ENCODE measurements at places on chromosomes 6 and 20. TPM values are rescaled to one million over a fixed set of nuclear protein-coding genes. Genes with fewer than 3 reads are reported as not detected.

Gene MARCKS
- 83.1 TPM for total RNA-seq

Gene GJA10
- total RNA-seq: not detected

Gene TP53TG5
- not detected for total RNA-seq

Gene GSTA3
- total RNA-seq: not detected

Gene FAM184A
- 1.9 TPM for total RNA-seq

Gene EYA2
- 0.43 TPM for total RNA-seq

Gene ZNF76
- total RNA-seq: 60.9 TPM

Gene FRK
- total RNA-seq: 1.1 TPM

Gene MAP7
- 3.1 TPM for total RNA-seq

Gene ZFP57
- not detected for total RNA-seq

Gene PLA2G7
- 34.0 TPM for total RNA-seq

Gene SFTA2
- not detected for total RNA-seq

Gene SIM1
- not detected for total RNA-seq

Gene FOXQ1
- not detected for total RNA-seq

Gene VSTM2L
- 38.0 TPM for total RNA-seq

Gene TMEM217
- 0.94 TPM for total RNA-seq

Gene BANF2
- total RNA-seq: not detected

Gene NMBR
- total RNA-seq: not detected

Gene OR2H2
- not detected for total RNA-seq

Gene NKX2-2
- not detected for total RNA-seq

Gene ARFGEF3
- total RNA-seq: 1.7 TPM

Gene CD93
- 103 TPM for total RNA-seq

Gene SLC17A3
- total RNA-seq: not detected

Gene PBOV1
- not detected for total RNA-seq

Gene SNAI1
- 5.2 TPM for total RNA-seq

Gene ARHGAP40
- total RNA-seq: not detected

Gene ZHX3
- total RNA-seq: 23.8 TPM

Measured in spleen (tissue), 13 donors.